SHP77 treated with DMSO at 0.1 percent for 48 hours (cell line): ENCODE measurements at places on chromosomes 2 and 18.

GRCh38 chr2:240672076-240672700, 10.5 kb downstream of the AQP12B start:
- DNase-seq: no peak

DNA sequence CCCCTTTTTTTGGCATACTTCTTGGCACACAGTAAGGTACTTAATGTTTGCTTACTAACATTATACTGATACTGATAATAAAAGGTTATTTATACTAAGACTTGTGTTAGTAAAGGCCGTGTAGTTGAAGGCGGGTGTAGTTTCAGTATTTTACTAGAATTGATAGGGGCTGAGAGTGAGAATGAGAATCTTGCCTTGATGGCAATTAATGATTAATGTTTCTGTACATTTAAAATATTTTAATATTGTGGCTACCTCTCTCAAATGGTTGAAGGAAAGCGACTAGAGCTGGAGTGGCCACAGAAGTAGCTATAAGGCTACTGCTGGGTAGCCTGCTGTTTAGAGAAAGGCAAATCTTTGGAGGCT, 29.3 kb downstream of the PELI1 start:
- DNase-seq: no peak

DNA sequence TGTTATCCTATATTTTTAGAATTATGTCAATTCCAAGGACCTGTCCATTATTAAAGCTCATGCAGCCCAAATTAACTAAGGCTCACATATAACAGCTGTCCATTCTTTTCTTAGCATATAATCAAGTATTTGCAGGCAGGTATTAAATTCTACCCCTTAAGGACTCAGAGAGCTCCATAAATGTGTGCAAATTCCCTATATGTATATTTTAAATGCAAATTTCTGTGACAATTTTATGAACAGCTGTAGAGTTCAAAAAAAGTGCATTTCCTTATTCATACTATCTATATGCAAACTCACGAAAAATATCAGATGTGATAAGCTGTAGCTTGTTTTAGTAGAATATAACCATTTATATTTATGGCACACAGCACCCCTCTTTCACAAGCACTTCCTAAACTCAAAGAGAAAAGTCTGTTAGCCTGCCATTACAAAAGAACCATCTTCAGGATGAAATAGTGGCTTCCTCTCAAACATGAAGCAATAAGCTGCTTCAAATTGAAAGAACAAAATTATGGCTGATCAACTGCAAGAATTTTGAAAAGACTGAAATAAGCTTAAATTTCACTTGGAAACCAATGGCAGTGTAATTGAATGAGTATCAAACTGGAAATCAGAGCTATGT, 155.0 kb upstream of the REG3G start:
- no peak for DNase-seq

- no peak for DNase-seq
Measured at GRCh38 chr18:67508146-67508545, 8.4 kb downstream of the DSEL start.

GRCh38 chr2:144322379-144322778, 197.5 kb downstream of the ZEB2 start:
- no peak for DNase-seq

GRCh38 chr2:189236066-189236465, 56.5 kb upstream of the COL5A2 start:
- DNase-seq: no peak

DNA sequence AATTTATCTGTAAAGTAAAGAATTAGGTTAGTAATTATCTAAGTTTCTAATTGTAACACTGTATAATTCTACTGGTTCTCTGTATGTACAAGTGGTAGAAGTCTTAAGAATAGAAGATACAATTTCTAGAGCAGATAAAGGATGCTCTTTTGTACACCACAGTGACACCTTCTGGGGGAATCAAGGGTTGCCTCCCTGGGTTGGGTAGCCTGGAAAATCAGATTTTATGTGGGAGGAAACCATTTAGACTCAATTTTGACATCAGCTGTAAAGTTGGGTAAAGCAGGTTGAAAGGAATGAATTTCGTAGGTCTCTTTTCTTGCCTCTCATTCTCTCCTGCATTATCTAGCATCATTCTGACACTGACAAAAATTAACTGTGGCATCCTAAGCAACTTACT, 354.8 kb downstream of the DCC start:
- DNase-seq: no peak

DNA sequence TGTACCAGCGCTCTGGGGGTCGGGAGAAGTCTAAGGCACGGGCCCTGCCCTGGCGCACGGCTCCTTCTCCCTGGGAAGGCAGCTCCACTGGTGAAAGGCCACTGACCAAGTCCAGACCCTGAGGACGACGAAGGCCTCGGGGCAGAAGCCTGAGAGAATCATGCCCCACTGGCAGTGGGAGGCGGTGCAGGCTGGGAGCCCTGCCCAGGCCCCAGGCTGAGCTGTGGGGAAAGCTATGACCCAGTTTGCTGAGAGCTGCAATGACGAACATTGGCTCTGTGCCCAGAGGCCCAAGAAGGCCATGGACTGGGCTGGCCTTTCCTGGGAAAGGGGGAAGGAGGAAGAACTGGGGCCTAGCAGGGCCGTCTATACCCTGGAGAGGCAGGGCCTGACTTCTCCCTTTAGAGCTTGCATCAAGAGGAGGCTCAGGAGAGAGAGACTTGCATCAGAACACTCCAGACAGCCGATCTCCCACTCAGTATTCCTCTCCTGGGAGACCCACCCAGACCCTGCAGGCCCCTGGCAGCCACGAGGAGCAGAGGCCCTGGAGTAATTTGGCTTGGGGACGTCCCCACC, 32.9 kb downstream of the HS1BP3 start:
- DNase-seq: peak; percentile 64

DNA sequence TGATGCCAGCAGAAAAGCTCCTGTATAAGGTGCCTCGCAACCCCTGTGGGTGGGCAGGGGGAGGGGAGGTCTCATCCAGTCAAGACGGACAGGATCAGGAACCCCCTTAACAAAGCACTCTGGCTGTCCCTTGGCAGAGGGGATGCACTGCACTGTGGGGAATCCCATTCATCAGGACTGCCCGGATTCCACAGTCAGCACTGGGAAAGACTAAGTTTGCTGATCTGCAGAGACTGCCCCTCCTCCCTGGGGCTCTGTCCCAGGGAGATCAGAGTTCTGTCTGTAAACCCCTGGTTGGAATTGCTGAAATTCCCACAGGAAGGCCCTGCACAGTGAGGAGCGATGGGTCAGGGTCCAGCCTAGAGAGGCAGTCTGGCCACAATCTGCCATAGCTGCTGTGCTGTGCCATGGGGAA, 149.5 kb upstream of the RBBP8 start:
- no peak for DNase-seq

DNA sequence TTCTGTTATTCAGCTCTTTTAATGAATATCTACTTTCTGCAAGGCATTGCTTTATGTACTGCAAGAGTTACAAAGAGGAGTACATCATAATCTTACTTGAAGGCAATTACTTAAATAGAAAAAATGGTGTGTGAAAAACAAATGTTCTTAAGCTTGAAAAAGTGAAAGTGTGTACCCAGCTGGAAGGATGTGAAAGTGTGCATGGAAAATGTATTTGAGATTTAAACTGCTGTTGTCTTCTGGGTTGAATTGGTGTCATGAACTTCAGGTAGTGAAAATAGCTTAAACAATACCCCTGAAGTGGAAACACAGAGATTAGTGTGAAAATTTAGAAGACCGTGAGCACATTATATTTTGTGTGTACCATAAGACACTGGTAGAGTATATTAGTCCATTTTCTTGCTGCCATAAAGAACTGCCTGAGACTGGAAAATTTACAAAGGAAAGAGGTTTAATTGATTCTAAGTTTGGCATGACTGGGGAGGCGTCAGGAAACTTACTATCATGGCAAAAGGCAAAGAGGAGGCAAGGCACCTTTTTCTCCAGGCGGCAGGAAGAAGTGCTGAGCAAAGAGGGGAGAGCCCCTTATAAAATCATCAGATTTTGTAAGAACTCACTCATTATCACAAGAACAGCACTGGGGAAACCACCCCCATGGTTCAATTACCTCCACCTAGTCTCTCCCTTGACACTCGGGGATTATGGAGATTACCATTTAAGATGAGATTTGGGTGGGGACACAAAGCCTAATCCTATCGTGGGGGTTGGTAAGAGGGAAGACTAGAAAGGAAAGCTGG, 38.8 kb downstream of the SCN2A start:
- DNase-seq: no peak

DNA sequence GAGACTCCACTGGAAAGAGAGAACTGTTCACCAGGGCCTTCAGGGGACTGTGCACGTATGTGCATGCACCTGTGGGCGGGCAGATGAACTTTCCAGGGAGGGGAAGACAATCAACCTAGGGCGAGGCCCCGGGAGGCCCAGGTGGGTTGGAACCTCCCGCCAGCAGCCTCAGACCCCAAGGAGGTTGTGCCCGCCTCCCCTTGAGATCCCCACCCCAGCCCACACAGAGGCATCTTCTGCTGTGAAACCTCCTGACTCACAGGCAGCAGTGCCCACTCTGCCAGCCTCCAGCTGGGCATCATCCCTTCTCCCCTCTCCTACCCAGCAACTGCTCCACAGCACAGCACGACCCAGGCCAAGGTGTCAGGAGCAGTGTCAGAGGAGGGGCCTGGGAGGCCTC, 54.4 kb downstream of the FAM178B start:
- no peak for DNase-seq

GRCh38 chr2:215363039-215363438, 51.2 kb downstream of the ATIC start:
- no peak for DNase-seq

DNA sequence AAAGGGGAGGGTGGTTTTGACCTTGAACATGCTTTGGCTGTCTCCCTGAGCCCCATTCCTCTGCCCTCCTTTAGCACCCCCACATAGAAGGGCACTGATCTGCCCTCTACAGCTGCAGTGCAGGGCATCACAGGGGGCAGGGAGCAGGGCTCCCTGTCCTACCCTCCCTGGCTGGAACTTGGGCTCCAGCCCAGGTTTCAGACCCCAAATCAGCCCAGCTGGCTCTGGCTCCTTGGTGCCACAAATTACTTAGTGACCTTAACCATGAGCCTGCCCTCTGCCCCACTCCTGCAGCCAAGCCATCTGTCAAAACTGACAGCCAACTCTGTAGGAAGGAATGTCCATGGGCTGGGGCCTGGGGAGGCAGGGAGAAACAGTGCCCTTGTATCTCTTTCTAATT, 105.6 kb downstream of the MAPK4 start:
- no peak for DNase-seq

- DNase-seq: no peak
Measured at GRCh38 chr2:153077311-153077710, 358.9 kb downstream of the ARL6IP6 start.

DNA sequence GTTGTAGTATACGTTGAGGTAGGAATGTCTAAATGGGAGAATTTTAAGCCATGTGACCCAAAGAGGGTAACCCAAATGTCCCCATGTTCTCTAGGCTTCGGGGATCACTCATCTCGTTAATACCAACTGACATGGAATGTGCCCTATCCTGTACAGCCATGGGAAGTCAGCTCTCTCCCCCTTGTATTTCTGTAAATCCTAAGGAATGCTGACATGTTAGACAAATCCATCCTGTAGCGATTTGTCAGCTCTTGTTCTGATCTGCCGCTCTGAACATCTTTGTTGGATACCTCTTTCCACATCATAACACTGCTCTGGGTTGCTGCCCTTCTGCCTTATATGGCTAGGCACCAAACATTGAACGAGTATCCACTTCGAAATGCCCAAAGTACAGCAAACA, 350.6 kb downstream of the RND3 start:
- no peak for DNase-seq

DNA sequence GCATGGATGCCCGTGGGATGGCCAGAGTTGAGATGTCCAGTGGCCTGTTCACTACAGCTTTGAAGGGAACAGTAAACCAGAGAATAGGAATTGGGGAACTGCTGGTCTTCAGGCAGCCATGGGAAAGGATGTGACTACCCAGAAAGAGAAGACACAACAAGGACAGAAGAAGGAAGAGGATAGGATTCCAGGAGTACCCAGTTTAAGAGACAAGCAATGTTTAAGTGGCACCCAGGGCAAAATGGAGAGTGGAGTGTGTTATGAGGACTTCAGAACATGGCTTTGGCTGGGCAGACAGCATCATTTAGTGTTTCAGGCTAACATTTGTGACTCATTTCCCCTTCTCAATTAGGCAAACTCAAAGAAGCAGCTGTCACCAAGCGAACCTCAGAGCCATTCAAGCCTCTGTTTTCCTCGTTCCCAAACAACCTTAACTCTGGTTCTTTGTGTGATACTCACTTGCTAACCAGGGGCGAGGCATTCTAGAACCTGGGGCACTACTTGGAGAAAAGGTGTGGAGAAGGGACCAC, 4.0 kb upstream of the FAM124B start:
- no peak for DNase-seq

DNA sequence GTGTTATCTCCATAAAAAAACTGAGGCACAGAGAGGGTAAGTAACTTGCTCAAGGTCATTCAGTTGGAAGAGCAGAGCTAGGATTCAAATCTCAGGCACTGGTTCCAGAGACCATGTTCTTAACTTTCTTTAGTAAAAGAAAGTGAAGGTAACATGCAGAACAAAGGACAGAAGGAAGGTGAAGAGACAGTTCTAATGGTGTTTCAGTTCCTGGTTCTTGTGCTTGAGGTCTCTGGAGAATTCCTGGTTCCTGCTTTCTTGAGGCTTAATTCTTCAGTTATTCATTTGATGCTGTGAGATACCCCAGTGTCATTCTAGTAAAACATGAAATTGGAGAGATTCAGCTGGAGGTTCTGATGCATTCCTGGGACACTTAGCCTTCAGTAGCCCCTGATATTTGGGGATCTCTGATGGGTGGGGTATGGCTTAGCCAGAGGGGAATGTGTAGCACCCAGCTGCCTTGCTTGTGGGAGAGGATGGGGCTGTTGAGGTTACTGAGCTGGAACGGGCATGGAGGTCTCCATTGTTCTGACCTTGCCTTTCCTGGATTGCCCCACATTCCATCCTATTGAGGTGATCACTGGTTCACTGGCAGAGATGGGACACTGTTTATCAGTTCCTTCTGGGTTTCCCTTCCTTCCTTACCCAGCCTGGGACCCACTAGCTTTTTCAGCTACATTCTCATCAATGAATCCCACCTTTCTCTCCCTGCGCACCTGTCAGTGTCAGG, 46.8 kb downstream of the SEMA4F start:
- no peak for DNase-seq

GRCh38 chr2:151258121-151258520, 3.5 kb downstream of the RBM43 start:
- DNase-seq: no peak

DNA sequence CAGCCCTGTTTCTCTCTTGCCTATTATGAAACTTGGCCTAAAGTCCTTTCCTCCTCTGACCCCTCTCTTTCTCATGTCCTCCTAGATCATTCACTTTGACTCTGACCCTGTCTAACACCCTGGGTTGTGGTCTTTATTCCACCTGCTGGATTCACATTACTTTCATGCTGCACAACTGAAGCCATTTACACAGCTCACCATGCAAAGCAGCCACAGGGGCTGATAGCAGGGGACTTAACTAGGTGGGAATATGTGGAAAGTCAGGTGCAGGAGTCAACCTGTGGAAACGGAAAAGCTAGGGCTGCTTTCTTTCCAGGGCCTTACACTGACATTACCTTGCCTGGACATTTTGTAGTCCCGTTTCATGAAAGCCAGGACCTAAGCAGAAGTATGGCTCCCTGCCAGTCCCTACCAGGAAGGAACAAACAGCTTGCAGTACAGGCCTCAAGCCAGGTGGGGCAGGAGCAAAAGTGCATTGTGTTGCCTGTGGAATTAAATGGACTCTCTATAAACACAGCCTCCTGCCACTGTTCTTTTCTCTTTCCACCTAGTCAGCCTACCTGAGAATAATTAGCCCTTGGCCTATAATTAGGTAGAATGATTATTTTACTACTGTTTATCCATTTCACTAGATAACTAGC, 11.8 kb downstream of the MAPRE3 start:
- peak; percentile 53 for DNase-seq
